ENCODE measurements at places on chromosomes 3 and 15. TPM values are rescaled to one million over a fixed set of nuclear protein-coding genes. Genes with fewer than 3 reads are reported as not detected.

The TRIP4 gene
- total RNA-seq: 8.6 TPM

The TMC3 gene
- 0.02 TPM for total RNA-seq

The TIGIT gene
- total RNA-seq: not detected

The OIP5 gene
- total RNA-seq: 21.4 TPM

The PPP2R3A gene
- 2.8 TPM for total RNA-seq

The ACTRT3 gene
- 0.67 TPM for total RNA-seq

The SLC9C1 gene
- total RNA-seq: not detected

The MOBP gene
- not detected for total RNA-seq

The PTPRG gene
- total RNA-seq: 25.5 TPM

The GRK7 gene
- not detected for total RNA-seq

The CFAP100 gene
- not detected for total RNA-seq

The PLA2G4D gene
- total RNA-seq: not detected

The TM4SF4 gene
- total RNA-seq: not detected

The HTR3E gene
- total RNA-seq: not detected

The POTEB2 gene
- total RNA-seq: not detected

The IL17RC gene
- total RNA-seq: 24.4 TPM

The SMCO1 gene
- not detected for total RNA-seq

The PLA1A gene
- not detected for total RNA-seq

The BFSP2 gene
- total RNA-seq: not detected

The USP4 gene
- 7.9 TPM for total RNA-seq

The TGM4 gene
- total RNA-seq: not detected

The HHLA2 gene
- not detected for total RNA-seq

The AMOTL2 gene
- 42.3 TPM for total RNA-seq

The HRG gene
- total RNA-seq: not detected

The NTRK3 gene
- total RNA-seq: not detected

The SERINC4 gene
- 0.12 TPM for total RNA-seq

The GNB5 gene
- 113 TPM for total RNA-seq

The SLC12A8 gene
- 9.3 TPM for total RNA-seq

The NR2F2 gene
- 7.3 TPM for total RNA-seq

The IL20RB gene
- total RNA-seq: 8.8 TPM

The CYP1A2 gene
- total RNA-seq: not detected

The GABRR3 gene
- not detected for total RNA-seq
